ENCODE measurements at places on chromosomes 7 and 10. TPM values are rescaled to one million over a fixed set of nuclear protein-coding genes. Genes with fewer than 3 reads are reported as not detected.
A peak's percentile ranks its signal among the peaks of the same experiment; 100 is the strongest.

- H3K27ac ChIP-seq, result no peak overlapping the region
- H3K27me3 ChIP-seq, result no peaks in the 10 kb centered on the region
- H3K36me3 ChIP-seq, result no peaks in the 10 kb centered on the region
- no peak overlapping the region for H3K4me3 ChIP-seq
- no peak for DNase-seq
- H3K4me1 ChIP-seq, result no peaks in the 10 kb centered on the region
These were observed 148.1 kb downstream of the FZD1 start for GRCh38 chr7:91412298-91412697.

The ANAPC16 gene
- total RNA-seq, result 118 TPM

GRCh38 chr7:125061-125475 lies 67.3 kb upstream of the FAM20C start:
- H3K36me3 ChIP-seq, result no peaks in the 10 kb centered on the region
- H3K27me3 ChIP-seq, result no peaks in the 10 kb centered on the region

The ACBD7 gene
- total RNA-seq, result not detected

DNA sequence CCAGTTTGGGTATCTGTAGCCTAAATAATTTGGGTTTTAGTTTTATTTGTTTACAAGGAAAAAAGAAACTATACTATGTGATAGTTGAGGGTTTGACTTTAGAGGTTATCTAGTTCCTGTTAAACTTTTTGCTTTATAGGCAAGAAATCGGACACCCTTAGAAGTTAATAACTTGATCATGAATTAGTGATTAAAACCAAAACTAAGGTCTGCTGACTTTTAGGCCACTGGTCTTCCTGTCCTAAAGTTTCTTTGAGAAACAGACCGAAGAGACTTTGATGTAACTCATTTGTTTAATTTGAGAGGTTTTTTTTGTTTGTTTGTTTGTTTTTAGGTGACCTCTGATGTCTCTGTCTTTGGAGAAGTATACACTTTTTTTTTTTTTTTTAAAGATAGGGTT lies 59.7 kb downstream of the PHTF2 start:
- no peaks in the 10 kb centered on the region for H3K27me3 ChIP-seq
- H3K4me1 ChIP-seq, result peaks cover 5% of the 10 kb centered on the region
- no peak overlapping the region for H3K4me3 ChIP-seq
- DNase-seq, result no peak

GRCh38 chr10:78491812-78492211 lies 458.1 kb downstream of the RPS24 start:
- H3K4me1 ChIP-seq, result no peaks in the 10 kb centered on the region
- no peak overlapping the region for H3K4me3 ChIP-seq
- no peak overlapping the region for H3K27ac ChIP-seq

DNA sequence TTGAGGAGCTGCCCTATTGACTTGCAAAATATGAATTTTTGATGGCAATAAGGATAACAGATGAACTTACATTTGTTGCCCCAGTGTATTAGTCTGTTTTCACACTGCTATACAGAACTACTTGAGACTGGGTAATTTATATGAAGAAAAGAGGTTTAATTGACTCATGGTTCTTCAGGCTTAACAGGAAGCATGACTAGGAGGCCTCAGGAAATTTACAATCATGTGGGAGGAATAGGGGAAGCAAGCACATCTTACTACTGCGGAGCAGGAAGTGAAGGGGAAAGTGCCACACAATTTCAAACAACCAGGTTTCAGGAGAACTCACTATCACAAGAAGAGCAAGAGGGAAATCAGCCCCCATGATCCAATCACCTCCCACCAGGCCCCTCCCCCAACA lies 57.9 kb downstream of the ZNF22 start:
- H3K27ac ChIP-seq, result no peak overlapping the region
- no peaks in the 10 kb centered on the region for H3K36me3 ChIP-seq
- no peaks in the 10 kb centered on the region for H3K4me1 ChIP-seq
- no peak for DNase-seq
- H3K27me3 ChIP-seq, result no peaks in the 10 kb centered on the region

The NACAD gene
- 2.3 TPM for total RNA-seq

- DNase-seq, result peak; percentile 52
- H3K36me3 ChIP-seq, result no peaks in the 10 kb centered on the region
- H3K27me3 ChIP-seq, result peaks cover 93% of the 10 kb centered on the region
- H3K27ac ChIP-seq, result no peak overlapping the region
- no peak overlapping the region for H3K4me3 ChIP-seq
These were observed 1.9 kb upstream of the EN2 start for GRCh38 chr7:155455776-155456737.

DNA sequence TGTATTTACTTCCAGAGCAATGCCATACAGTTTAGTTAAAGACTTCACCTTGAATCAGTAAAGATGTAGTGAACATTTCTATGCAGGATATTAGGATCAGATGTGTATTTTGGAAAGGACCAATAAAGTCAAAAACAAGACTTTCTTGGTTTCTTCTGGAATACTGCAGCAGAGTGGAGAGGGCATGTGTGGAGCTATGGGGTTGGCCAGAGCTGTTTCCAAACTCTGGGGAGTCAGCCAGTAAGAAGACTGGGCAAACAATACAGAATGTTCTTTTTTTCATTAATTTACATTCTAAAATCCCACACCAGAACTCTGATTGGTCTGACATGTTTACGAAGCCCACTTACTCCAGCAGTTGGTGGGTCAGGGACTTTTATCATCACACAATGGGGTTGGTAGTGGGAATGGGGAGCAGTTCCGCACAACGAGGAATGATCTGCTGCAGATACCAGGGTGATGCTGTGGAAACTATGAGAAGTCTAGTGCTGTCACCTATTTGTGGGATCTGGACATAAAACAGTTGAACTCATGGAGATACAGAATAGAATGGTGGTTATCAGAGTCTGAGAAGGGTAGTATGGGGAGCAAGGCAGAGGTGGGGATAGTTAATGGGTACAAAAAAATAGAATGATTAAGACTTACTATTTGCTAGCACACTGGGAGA lies 267.7 kb downstream of the MALRD1 start:
- H3K27me3 ChIP-seq, result no peaks in the 10 kb centered on the region
- no peak overlapping the region for H3K27ac ChIP-seq
- H3K4me1 ChIP-seq, result no peaks in the 10 kb centered on the region
- no peak overlapping the region for H3K4me3 ChIP-seq
- no peak for DNase-seq
- no peaks in the 10 kb centered on the region for H3K36me3 ChIP-seq

DNA sequence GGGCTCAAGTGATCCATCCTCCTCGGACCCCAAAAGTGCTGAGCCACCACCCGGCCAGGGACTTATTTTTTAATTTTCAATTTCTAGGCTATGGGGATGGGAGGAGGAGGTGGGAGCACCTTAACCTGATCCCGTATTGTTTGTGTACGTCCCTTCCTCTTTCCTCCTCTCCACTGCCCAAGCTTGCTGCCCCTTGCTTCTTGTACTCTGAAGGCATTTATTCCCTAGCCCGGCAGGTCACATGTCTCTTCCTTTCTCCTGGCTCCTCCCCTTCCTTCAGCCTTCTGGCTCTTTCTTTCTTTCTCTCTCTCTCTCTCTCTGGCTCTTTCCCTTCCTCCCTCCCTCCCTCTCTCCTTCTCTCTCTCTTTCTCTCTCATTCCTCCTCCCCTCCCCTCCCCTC lies 56.0 kb downstream of the COL26A1 start:
- H3K36me3 ChIP-seq, result no peaks in the 10 kb centered on the region
- H3K27ac ChIP-seq, result no peak overlapping the region
- no peak for DNase-seq
- no peak overlapping the region for H3K4me3 ChIP-seq

GRCh38 chr10:113718969-113719822 lies 32.3 kb upstream of the PLEKHS1 start:
- H3K27me3 ChIP-seq, result no peaks in the 10 kb centered on the region
- H3K36me3 ChIP-seq, result peaks cover 56% of the 10 kb centered on the region
- H3K4me1 ChIP-seq, result peaks cover 5% of the 10 kb centered on the region
- no peak overlapping the region for H3K4me3 ChIP-seq
- no peak for DNase-seq

The TAF6 gene
- total RNA-seq, result 34.9 TPM

DNA sequence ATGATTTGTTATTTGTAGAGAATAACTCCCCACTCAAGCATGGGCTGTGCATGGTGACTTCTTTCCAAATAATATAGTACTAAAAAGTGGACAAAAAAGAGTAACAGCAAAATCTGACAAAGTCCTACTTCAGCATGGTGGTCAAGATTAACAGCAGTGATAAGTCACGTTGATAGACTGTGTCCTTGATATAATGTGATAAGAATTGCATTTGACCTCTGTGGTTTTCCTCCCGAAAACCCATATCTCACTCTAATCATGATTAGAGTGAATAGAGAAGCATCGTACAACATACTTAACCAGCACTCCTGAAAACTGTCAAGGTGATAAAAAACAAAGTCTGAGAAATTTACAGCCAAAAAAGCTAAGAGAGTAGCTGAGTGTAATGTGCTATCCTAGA lies 42.4 kb downstream of the REEP3 start:
- H3K27ac ChIP-seq, result no peak overlapping the region
- DNase-seq, result no peak
- H3K4me1 ChIP-seq, result no peaks in the 10 kb centered on the region

DNA sequence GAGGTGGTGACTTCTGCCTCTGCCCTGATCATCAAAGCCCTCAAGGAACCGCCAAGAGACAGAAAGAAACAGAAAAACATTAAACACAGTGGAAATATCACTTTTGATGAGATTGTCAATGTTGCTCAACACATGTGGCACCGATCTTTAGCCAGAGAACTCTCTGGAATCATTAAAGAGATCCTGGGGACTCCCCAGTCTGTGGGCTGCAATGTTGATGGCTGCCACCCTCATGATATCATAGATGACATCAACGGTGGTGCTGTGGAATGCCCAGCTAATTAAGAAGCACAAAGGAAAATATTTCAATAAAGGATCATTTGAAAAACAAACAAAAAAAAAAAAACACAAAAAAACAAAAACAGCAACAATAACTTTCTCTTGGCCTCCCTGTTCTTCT lies 59.5 kb upstream of the TOMM7 start:
- H3K27ac ChIP-seq, result no peak overlapping the region
- no peak overlapping the region for H3K4me3 ChIP-seq
- H3K27me3 ChIP-seq, result no peaks in the 10 kb centered on the region
- DNase-seq, result no peak

- no peak overlapping the region for H3K27ac ChIP-seq
- H3K36me3 ChIP-seq, result no peaks in the 10 kb centered on the region
- DNase-seq, result no peak
- H3K27me3 ChIP-seq, result no peaks in the 10 kb centered on the region
- H3K4me1 ChIP-seq, result peaks cover 23% of the 10 kb centered on the region
- H3K4me3 ChIP-seq, result no peak overlapping the region
These were observed 27.2 kb downstream of the DNAJC1 start for GRCh38 chr10:21976280-21976679.

The EN2 gene
- total RNA-seq, result not detected

DNA sequence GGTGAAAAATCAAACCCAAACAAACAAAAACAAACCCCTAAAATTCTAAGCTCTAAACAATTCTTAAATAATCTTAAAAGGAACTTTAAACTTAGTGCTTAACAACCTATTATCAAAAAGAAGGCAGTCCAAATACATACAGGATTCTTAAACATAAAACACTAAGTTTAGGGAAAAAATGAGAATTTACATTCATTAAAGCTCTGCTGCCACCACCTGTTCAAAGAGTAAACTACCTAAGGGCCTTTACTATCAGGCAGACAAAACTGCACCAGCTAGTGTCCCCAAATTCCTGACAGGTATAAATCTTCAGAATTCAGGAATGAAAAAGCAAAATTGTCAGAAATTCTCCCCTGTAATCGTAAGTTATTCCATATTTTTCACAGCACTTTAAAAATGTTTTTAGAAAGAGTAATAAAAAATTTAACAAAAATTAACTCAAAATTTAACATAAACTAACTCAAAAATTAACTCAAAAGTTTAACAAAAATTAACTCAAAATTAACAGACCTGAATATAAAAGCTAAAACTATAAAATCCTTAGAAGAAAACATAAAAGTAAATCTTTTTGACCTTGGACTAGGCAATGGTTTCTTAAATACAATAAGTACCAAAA lies 55.1 kb downstream of the PDZD8 start:
- no peak overlapping the region for H3K4me3 ChIP-seq
- no peaks in the 10 kb centered on the region for H3K4me1 ChIP-seq
- H3K27ac ChIP-seq, result no peak overlapping the region
- DNase-seq, result no peak
- no peaks in the 10 kb centered on the region for H3K27me3 ChIP-seq
- H3K36me3 ChIP-seq, result peaks cover 3% of the 10 kb centered on the region

DNA sequence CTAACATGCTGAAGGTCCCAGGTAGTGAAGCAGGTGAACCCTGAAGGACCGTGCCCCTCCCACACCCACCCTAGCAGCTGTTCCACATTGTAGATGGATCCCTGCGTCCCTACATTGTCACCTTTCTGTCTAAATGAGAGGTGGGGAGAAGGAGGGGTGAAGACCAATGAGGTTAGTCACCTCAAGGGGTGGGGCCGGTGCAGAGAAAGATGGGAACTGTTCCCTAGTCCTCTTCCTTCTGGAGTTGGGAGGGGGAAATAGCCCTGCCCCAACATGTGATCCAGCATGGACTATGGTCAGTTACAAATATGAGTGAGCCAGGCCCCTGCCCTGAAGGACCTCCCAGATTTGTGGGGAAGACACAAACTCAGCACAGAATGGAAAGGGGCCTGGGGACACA lies 124.5 kb downstream of the LHPP start:
- H3K36me3 ChIP-seq, result no peaks in the 10 kb centered on the region
- no peak overlapping the region for H3K4me3 ChIP-seq
- H3K4me1 ChIP-seq, result peaks cover 7% of the 10 kb centered on the region
- no peak overlapping the region for H3K27ac ChIP-seq
- H3K27me3 ChIP-seq, result no peaks in the 10 kb centered on the region

DNA sequence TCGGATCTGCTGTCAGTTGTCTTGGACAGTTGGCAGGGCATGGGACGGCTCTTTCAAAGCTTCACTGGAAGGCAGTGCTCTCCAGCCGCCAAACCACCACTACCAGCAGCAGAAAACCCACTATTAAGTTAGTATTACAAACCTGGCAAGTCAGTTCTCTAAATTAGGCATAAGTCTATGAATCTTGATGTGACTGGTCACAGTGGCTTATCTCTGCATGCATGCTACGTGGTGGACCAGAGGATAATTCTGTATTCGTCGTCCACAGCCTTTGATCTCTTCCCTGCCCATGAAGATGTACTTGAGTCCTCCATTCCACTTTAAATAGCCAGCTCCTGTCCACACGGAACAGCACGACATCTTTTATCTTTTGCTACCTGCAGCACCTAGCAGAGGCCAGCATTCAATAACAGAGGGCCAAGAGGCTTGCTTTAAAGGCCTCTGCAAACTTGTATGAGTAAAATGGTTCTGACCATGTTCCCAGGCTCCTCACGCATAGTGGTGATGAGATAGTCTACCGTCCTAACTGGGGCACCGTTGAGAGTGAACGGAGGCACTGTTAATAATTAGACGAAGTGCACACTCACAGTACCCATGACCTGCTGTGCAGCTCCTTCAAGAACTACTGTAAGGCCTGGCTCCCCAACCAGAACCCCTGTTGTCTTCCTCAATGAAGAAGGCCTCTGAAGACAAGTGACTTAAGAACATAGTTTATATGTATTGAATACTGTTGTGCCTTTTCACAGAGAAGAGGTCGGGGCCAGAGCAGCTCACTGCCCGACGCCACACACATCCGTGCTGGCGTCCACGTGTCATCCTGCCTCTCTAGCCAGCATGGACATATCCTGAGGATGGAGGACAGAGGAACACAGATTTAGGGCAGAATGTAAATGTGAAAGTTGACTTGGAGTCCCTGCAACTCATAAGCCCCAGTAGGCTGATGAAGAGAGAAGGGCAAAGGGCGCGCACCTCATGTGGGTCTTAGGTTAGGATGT lies 1.0 kb downstream of the GPR146 start:
- DNase-seq, result no peak
- peaks cover 71% of the 10 kb centered on the region for H3K4me1 ChIP-seq
- no peaks in the 10 kb centered on the region for H3K27me3 ChIP-seq
- no peaks in the 10 kb centered on the region for H3K36me3 ChIP-seq

The ITGB1 gene
- total RNA-seq, result 517 TPM

- DNase-seq, result no peak
- no peaks in the 10 kb centered on the region for H3K4me1 ChIP-seq
- no peaks in the 10 kb centered on the region for H3K27me3 ChIP-seq
- no peak overlapping the region for H3K4me3 ChIP-seq
- no peaks in the 10 kb centered on the region for H3K36me3 ChIP-seq
These were observed 59.3 kb downstream of the FAM13C start for GRCh38 chr10:59303018-59303417.

Data from upper lobe of right lung (tissue), 1 donor.